ENCODE measurements at places on chromosomes 7 and 10. TPM values are rescaled to one million over a fixed set of nuclear protein-coding genes. Genes with fewer than 3 reads are reported as not detected.

The PLAU gene
- total RNA-seq = 0.93 TPM

- H3K4me1 ChIP-seq = peaks cover 4% of the 10 kb centered on the region
- no peak overlapping the region for H3K4me3 ChIP-seq
- DNase-seq = no peak
- H3K27ac ChIP-seq = no peak overlapping the region
- no peaks in the 10 kb centered on the region for H3K27me3 ChIP-seq
Observed at GRCh38 chr10:53601260-53601875, 828.8 kb upstream of the MBL2 start.

DNA sequence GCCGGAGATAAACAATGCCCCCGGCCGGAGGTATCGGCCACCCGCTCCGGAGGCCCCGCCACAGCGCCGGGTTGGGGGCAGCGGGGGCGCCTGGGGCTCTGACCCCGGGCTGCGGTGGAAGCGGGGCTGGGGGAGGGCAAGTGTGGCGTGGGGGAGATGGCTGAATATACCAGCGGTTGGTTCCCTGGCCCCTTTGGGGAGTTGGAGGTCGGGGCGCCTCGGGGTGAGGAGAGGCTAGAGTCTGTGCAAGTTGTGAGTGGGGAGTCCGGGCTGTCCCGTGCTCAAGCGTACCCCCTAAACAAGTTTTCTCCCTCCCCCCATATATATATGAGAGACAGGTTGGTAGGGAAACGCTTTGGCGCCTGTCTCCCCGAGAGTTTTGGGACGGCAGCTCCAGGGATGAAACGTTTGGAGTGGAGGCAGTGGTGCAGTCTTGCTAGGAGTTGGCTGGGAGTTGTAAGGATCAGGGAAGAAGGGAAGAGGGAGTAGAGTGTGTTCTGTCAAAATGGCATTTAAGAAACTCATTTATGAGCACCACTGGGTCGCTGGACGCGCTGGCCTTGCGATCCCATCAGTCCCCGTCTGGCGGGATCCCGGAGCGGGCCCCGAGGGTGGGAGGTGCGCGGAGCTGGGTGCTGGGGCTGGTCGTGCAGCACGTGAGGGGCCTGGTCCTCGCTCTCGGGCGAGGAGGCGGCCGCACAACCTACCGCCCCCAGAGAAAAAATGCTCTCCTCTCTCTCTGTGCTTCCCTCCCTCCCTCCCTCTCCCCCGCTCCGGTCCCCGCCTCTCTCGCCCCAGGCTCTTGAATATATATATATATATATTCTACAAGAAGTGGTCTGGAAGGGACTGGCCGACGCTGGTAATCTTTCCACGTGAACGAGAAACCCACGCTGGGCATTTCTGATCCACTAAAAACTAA lies 1.1 kb downstream of the TET1 start:
- no peaks in the 10 kb centered on the region for H3K36me3 ChIP-seq
- peaks cover 23% of the 10 kb centered on the region for H3K4me1 ChIP-seq
- peak; percentile 34 for DNase-seq
- no peaks in the 10 kb centered on the region for H3K27me3 ChIP-seq

DNA sequence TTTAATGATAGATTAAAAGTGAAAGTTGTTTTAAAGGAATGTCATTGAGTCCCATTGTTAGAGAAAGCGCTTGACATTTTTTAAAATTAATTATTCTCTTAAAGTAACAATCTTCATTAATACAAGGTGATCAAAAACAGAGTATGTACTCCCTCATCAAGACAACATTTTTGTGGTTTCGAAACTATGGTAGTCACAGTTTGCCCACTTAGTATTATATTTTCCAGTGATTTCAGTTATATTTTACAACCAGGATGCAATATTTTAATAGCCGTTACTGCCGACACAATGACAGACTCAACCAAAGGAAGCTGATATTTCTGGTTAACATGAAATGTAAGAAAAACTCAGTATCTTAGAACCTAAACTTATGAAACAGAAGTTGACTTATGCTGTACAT lies 31.3 kb downstream of the MKX start:
- no peak overlapping the region for H3K27ac ChIP-seq
- no peaks in the 10 kb centered on the region for H3K4me1 ChIP-seq
- H3K4me3 ChIP-seq = no peak overlapping the region
- DNase-seq = no peak
- H3K36me3 ChIP-seq = no peaks in the 10 kb centered on the region

DNA sequence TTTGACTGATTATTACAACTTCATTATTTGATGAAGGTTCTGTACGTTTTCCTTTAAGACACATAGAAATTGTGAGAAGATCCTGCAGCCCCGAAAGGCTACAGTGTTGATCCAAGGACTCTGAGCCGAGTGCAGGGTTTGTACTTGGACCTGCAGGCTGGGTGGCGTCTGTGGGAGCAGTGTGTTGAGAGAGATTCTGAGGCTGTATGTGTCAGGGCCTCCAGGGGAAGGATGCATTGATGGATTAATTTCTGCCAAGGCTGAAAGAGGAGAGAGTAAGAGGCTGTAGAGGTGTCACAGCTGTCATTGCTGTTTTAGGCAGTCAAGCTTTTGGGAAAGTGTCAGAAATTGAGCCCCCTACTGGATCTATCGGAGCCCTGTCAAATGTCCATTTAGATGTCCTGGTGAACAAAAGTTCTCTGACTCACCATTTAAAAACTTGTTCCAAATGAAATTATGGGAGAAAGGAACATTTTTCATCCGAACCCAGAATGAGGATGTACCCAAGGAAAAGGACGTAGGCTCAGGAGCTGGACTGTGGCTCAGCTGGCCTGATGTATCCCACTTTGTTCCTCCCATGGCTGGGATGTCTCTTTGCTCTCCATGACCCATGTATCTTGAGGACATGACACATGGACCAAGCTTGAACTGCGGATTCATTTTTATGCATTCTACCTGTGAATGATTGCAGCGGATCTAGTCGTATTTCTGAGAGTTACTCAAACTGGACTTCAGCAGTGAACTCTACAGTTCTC lies 102.2 kb downstream of the TCF7L2 start:
- no peak overlapping the region for H3K4me3 ChIP-seq
- H3K36me3 ChIP-seq = peaks cover 6% of the 10 kb centered on the region
- H3K4me1 ChIP-seq = peaks cover 18% of the 10 kb centered on the region
- DNase-seq = no peak

GRCh38 chr10:6200734-6201515 lies 1.8 kb upstream of the PFKFB3 start:
- no peak overlapping the region for H3K27ac ChIP-seq
- DNase-seq = no peak
- H3K4me3 ChIP-seq = peak overlapping the region; percentile 69
- peaks cover 5% of the 10 kb centered on the region for H3K36me3 ChIP-seq
- peaks cover 20% of the 10 kb centered on the region for H3K4me1 ChIP-seq
- H3K27me3 ChIP-seq = peaks cover 21% of the 10 kb centered on the region

Measured in progenitor cell of endocrine pancreas (in vitro differentiated cells).